ENCODE measurements at places on chromosomes 13 and 19.

DNA sequence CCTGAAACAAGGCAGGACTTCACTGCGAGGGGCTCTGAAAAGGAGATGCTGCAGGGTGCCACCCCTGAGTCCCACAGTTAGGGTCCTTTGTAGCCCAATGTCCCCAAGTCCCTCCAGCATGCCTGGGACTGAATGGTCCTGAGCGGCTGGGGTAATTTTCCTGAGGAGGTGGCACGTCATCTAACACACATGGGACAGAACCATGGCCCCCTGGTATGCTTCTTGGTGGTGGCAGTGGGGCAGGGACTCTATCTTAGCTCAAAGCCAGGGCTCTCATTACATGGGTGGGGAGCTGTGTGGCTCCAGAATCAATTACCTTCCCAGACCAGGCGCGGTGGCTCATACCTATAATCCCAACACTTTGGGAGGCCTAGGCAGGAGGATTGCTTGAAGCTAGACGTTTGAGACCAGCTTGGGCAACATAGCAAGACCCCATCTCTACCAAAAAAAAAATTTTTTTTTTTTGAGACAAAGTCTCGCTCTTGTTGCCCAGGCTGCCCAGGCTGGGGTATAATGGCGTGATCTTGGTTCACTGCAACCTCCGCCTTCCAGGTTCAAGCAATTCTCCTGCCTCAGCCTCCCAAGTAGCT is 7.9 kb upstream of the SLC7A9 start:
- DNase-seq = no peak

- no peak for DNase-seq
Measured at GRCh38 chr13:79496188-79496587, 15.2 kb downstream of the NDFIP2 start.

DNA sequence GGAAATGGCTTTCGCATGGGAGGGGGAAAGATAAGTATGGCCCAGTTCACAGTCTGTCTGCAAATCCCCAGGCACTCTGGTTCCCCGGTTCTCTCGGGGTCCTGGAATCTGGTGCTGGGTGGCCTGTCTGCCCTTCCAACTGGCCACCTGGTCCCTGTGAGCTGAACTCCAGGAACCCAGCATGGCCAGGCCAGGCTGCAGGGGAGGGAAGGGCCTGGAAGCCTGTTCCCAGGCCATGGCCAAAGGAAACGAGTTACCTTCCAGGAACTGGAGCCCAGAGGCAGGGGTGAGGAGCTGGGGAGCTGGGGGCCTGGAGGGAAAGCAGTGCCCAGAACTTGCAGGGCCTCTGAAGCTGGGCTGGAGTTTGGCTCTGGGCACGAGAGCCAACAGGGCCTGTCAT is 19.1 kb upstream of the PNMA8C start:
- no peak for DNase-seq

- no peak for DNase-seq
Measured at GRCh38 chr13:79346300-79346914, 59.6 kb downstream of the RBM26 start.

GRCh38 chr19:10120538-10121189 is 965 bp upstream of the EIF3G start:
- DNase-seq = no peak

- DNase-seq = no peak
Measured at GRCh38 chr19:5450482-5451126, 4.6 kb upstream of the ZNRF4 start.

DNA sequence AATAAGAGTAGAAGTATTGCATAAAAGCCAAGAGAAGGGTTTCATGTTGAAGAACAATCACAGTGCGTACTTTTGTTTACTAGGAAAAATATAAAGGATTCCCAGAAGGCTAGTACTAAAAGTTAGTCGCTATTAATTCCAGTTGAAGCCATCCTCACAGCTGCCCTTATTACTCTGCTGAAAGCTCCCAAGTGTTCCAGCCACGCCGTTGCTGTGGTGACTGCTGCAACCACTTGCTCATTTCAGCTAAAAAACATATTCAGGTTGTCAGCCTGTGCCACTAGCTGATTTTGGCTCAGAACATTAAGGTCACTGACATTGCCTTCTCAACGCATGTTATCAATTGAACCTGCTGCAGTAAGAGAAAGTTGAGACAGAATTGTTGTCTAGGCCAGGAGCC is 87.1 kb upstream of the FNDC3A start:
- DNase-seq = no peak
